ENCODE measurements at places on chromosomes 2 and 18. TPM values are rescaled to one million over a fixed set of nuclear protein-coding genes. Genes with fewer than 3 reads are reported as not detected.

DNA sequence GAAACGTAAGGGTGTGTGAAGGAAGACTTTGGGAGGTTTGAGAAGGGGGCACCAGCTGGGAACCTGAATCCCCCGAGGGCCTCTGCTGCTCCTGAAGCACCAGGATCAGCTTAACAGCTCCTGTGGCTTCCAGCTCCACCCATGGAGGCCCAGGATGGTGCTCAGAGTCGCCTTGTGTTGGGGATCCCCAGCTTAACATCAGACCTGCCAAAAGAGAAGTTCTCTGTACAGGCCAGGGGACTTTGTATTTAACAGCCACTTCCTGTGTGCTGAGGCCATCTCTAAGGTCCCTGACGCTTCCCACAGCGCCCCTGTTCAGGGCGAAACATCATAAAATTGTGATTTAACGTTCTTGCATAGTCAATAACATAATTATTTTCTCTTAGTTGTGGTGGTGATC is 77.5 kb downstream of the NCK2 start:
- peak; percentile 46 for DNase-seq

DNA sequence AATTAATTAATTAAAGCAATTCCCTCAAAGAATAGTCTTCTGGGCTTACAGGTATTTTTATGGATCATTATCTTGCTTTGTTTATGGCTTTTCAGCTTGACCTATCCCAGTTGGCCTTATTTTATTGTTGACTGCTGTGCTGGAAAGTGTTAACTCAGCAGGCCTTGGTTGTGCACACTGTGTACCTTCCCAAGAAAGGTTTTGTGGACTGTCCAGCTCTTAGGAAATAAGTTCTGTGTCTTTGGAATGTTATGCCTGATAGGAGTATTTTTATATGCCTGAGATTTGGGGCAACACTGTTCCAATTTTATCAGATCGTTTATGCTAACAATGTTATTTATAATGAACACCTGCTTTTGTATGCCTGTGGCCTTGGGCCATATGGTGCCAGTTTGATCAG is 671.9 kb upstream of the ZNF804A start:
- no peak for DNase-seq

DNA sequence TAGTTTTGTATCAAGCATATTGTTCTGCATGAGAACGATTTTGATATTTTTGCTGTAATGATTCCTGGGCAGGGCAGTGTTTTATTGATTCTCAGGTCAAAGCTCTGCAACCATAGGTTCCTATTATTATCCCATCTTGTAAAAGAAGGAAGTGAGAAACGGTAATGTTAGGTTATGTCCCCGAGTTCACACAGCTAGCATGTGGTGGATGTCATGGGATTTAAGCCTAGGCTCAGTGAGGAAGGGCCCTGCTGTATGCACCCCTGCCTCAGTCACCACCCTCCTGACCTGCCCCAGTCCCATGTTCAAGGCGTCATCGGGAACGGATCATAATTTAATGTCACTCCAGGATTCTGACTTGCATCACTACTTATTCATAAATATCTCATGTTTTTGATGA is 10.7 kb downstream of the ACP1 start:
- DNase-seq: no peak

- DNase-seq: no peak
Observed at GRCh38 chr18:54857499-54857898, 29.2 kb downstream of the RAB27B start.

The RFX8 gene
- total RNA-seq: 1.0 TPM

The ZFAND2B gene
- 31.9 TPM for total RNA-seq

The SETBP1 gene
- 6.7 TPM for total RNA-seq
